Activated CD4-positive, alpha-beta T cell treated with anti-CD3 and anti-CD28 coated beads, Interleukin-2, amount 50 U/mL, for 1 hour (primary cell): ENCODE measurements at places on chromosomes 11 and 22.

GRCh38 chr11:47317064-47317828, 35.3 kb downstream of the MYBPC3 start:
- no peak for DNase-seq

DNA sequence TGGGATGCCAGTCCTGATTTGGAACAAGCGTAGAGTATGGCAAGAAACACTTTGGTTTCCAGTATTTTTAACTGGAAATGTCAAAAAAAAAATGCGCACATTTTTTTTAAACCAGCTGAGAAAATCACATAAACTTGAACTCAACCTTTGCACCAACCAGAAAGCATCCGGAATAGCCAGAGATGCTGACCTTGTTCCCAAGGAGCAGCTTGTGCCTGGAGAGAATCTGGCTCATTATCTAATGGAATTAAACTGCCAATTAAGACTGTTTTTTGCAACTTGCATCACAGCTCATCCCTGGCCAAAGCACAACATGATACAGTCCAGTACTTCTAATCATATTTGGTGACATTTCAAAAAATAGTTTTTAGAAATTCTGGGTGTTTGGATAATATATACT, 8.4 kb upstream of the ETS1 start:
- DNase-seq: no peak

- DNase-seq: no peak
These were observed 60.4 kb upstream of the THY1 start for GRCh38 chr11:119483341-119483880.

GRCh38 chr11:2665526-2666400, 34.0 kb downstream of the KCNQ1OT1 start:
- no peak for DNase-seq
